ENCODE measurements at places on chromosomes 3 and 15.

GRCh38 chr3:195755791-195756676 lies 35.3 kb downstream of the MUC20 start:
- DNase-seq, result no peak

DNA sequence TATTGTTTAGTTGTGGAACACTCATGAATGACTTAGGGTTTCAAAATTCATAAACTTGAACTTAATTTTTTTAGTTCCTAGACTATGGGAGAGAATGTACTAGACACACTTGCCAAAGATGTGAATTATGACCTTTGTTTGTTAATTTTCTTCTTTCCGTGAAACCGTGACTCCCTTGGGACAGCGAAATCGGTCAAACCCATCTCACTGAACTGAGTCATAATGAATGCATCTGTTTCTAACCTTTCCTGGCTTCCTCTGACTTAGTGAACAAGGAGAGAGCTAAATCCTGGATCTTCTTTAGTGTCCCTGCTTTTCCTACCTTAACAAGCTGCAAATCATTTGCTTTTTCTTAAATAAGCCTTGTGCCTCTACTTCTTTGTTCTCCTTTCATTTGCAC lies 85.5 kb downstream of the LARS2 start:
- no peak for DNase-seq

DNA sequence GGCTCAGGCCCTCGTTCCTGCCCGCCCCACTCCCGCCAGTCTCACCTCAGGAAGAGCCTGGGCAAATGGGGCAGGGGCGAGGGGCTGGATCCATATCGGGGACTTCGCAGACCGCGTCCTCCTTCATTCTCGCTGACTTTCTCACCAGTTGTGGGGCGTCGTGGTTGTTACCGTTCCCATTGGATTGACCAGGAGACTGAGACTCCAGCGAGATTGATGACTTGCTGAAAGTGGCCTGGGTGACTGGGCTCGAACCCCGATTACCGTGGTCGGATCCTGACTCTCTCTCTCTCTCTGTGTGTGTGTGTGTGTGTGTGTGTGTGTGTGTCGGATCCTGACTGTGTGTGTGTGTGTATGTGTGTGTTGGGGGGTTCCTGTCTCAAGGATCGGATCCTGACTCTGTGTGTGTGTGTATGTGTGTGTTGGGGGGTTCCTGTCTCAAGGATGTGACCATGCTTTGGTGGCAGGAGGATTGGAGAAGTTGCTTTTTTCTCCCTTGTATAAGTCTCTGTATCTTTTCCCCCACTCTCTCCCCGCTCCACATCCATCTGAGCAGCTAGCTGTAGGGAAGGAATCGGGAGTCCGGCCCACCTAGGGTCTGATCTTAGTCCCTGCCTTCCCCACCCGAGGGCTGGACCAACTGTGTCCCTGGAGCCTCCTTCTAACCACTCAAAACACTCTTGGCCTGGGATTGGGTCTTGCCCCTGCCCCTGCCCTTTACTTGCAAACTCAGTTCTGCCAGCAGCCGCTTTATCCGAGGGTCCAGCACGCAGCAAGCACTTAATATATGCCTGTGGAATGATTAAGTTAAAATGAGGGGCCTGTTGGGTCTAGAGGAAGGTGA lies 603 bp downstream of the PLEKHO2 start:
- peak; percentile 34 for DNase-seq

DNA sequence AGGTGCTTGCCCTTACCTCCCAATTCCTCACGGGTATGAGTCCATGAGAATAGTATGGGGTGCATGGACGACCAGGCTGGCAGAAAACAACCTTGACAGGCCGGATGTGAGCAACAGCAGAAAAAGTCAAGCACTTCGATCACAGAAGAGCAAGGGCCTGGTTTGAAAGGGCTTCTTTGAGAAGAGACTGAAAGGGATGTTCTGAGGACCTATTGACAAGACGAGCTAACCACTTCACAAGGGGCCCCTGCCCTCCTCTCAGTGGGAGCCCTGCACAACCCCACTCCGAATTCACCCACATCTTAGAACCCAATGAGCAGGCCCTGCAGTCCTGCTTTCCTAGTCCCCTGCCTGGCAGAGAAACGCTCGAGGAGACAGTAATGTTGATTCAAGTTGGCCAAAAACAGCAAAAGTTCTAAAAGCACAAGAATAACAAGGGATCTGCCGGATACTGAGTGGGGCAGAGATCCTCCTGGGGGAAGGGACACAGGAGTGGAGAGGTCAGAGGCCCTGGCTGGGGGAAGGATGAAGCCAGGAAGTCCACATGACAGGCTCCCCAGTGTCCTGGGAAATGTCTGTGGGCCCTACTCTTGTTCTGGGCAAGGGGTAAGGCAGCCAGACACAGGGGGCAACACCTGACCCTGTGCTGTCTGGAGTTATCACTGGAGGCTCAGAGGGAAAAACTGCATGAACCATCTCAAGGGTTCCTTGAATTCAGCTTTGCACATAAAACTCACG lies 14.8 kb upstream of the CX3CR1 start:
- DNase-seq, result no peak

DNA sequence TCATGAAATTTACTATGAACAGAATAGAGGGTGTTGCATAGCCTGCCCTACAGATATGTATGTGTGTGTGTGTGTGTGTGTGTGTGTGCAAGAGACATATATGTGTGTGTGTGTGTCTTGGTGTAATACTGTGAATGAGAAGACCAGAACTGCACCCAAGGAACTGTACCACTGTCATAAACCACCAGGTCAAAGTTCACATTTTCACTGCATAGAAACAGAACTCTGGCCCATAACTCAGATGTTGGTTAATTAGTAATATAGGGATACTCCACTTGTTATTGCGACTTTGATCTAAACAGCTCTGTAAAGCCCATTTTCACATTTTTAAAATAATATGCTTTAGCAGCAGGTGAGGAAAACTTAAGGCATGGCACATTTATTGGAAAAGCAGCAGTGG lies 111.8 kb downstream of the IGF2BP2 start:
- no peak for DNase-seq

- DNase-seq, result no peak
Measured at GRCh38 chr3:44031387-44032380, 210.0 kb upstream of the TOPAZ1 start.

DNA sequence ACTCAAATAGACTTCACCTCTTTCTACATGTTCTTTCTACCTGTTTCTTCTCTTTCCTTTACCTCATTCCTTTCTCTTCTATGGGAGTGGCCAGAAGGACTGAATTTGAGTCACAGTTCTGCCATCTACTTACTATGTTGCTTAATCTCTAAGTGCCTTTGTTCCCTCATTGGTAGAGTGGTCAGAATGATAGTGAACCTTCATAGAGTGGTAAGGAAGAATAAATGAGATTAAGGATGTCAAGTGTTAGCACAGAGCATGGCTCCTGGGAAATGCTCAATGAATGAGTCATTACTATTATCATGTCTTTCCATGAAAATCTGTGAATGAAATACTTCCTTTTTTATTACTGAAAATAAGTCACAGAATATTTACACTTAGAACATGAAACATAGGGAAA lies 17.5 kb downstream of the TMEM207 start:
- peak; percentile 4 for DNase-seq

DNA sequence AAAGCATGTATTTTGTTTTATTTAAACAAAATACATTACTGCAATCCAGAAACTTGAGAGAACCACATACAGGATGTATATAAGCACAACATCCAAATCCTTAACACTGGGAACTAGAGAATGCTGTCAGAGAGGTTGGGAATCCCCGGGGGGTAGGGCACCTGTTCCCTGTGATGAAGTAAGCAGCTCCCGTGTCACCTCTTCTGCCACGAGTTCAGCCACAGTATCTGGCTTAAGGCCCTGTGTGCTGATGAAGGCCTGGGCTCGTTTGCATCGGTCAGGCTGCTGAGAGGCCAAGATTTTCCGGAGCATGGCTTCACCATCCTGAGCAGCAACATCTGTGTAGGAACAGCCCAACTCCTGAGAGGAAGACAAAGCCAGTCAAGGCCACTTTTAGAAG lies 36.4 kb downstream of the EIF3J start:
- DNase-seq, result no peak

- no peak for DNase-seq
Measured at GRCh38 chr15:78048628-78048920, 28.9 kb downstream of the TBC1D2B start.

DNA sequence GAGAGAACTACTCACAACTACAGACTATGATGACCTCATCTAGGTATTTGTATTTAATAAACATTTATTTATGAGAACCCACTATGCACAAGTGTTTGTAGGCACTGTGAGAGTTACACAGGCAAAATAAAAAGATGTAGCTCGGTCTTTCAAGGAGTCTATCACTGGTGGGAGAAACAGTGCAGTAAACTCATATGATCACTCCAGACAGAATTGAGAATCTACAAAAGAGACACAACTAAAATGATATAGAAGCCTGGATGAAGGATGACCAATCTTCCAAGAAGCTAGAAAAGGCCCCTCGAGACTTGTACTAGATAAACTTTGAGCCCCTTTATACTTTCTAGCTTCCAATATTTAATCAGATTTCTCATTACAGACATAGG lies 70.2 kb upstream of the ZBTB20 start:
- DNase-seq, result no peak

GRCh38 chr15:74868059-74868458 lies 5.1 kb downstream of the SCAMP2 start:
- DNase-seq, result peak; percentile 86

GRCh38 chr3:116399701-116400226 lies 45.5 kb downstream of the LSAMP start:
- no peak for DNase-seq

- DNase-seq, result no peak
Measured at GRCh38 chr15:93073465-93073952, 15.5 kb downstream of the RGMA start.

GRCh38 chr3:53153264-53153823 lies 7.7 kb upstream of the PRKCD start:
- DNase-seq, result no peak

GRCh38 chr3:36317915-36318314 lies 62.4 kb upstream of the STAC start:
- DNase-seq, result no peak

GRCh38 chr3:75334299-75334698 lies 329.8 kb upstream of the FRG2C start:
- no peak for DNase-seq

DNA sequence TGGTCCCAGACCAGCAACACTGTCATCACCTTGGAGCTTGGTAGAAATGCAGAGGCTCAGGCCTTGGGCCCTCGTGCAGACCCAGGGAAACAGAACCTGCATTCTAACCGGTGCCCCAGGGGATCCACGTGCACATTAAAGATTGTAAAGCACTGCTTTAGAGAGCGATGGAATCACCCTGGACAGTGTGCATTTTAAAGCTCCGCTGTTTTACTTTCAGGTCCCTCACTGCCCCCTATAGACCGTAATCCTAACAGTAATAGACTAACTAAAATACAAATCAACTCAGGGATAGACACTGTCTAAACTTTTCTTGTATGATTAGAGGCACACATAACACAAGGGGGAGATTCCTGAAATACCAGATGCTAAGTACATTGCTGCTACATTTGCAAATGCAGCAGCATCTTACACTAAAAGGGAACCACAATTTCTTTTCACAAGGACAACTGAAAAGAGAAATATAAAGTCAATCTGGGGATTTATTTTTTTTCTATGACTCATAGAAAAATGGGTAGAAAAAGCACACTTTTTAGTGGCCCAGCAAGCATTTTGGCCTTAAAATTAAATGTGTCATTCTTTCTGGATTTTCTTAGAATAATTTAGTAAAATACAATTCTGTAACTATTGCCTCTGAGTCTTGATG lies 10.5 kb upstream of the SH3GL3 start:
- DNase-seq, result no peak

GRCh38 chr3:149336925-149337324 lies 3.5 kb upstream of the TM4SF18 start:
- DNase-seq, result no peak

DNA sequence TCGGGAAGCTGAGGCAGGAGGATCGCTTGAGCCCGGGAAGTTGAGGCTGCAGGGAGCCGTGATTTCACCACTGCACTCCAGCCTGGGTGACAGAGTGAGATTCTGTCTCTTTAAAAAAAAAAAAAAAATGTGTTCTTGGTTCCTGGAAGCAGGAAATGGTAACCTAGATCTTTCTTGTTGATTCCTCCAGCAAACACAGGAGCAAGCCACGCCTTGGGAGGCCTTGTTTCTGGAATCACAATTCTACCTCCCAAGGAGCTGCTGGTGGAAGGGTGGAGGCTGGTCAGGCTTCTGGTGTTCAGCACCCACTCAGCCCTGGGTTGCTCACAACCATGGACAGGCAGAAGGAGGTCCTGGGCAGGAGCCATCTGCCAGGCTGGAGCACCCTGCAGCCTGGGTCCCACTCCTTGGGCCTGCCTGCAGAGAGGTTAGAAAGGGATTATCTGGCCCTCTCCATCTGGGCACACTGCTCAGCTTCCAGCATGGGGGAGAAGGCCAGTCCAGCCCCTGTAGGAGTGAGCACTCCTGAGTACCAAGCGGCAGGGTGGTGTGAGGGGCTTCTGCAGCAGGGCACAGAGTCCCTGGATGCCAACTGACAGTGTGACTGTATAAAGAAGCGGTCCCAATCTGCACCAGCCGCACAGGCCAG lies 65.6 kb downstream of the ABTB1 start:
- no peak for DNase-seq

DNA sequence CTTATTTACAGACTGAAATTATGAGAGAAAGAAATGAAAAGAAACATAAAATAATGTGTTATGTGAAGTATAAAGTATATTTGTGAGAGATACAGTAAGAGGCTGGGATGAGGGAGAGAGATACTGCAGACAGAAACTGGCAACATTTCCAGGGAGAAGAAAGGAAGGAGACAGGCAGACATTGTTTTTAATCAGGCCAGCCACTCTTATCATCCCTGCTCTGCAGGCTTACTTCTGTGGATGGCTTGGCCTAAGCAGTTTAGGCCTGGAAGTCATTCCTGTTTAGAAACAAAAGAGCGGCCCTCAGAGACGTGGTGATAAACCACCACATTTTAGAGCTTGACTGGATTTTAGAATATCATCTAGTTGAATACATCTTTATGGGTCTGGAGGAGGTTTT lies 12.4 kb downstream of the PCCB start:
- DNase-seq, result no peak

GRCh38 chr3:24562895-24563294 lies 68.2 kb upstream of the THRB start:
- no peak for DNase-seq

DNA sequence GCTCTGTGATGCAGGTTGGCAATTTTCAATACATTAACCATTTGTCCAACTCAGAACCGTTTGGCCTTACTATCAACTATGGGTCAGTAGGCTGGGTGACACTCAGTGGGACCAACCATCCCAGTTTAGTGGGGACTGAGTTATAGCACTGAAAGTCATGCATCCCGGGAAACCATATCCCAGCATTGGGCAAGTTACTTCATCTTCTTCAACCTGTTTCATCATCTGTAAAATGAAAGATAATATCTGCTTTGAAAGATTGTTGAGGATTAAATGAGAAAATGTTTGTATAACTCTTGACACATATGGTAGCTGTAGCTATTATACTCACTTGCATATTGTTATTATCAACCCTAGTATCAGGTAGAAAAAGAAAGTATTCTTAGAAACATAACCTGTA lies 11.9 kb downstream of the RAB27A start:
- no peak for DNase-seq

GRCh38 chr3:52120556-52121463 lies 33.4 kb downstream of the POC1A start:
- no peak for DNase-seq

All from CD14-positive monocyte (primary cell).